GM12892 (cell line): ENCODE measurements at places on chromosomes 1 and 21.

- DNase-seq = no peak
Observed at GRCh38 chr1:7879228-7879627, 26.4 kb upstream of the UTS2 start.

DNA sequence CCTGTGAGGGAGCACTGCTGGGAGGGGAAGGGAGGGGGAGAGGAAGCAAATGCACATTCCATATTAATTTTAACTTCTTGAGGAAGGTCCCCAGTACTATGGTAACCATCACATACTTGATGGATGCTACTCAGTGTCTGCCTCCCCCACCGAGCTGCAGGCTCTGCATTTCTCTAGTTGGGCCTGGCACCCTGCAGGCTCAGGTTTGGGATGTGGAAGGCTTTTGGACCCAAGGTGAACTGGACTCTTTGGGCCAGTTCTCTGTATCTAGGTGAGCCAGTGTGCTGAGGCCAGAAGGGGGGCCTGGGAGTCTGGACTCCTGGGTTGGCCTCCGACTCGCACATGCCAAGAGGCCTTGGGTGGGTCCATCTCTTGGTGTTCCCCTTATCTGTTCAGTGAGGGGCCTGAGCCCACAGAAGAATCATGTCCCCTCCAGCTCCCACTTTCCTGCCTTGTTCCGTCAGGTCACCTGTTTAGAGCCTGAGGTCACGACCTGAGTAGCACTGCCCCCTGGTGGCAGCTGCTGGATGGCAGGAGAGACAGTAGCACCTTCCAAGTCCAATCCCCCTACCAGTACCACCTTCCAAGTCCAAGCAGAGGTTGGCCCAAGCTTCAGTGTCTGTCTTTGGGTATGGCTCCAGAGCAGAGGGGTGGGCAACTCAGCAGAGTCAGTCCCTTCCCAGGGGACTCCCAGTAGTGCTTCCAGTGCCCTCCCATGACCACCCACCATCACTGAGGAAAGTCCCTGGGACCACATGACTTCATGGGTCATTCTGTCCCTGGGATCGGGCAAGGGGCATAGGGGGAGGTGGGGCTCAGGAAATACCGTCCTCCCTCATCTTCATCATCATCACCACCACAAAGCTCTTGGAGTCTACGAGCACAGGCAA is 241.8 kb downstream of the TRABD2B start:
- DNase-seq = peak; percentile 42

GRCh38 chr1:246195296-246195695 is 311.8 kb downstream of the SMYD3 start:
- DNase-seq = no peak

GRCh38 chr1:232274236-232274855 is 355.6 kb downstream of the SIPA1L2 start:
- no peak for DNase-seq

- no peak for DNase-seq
Observed at GRCh38 chr1:66947267-66947666, 22.5 kb downstream of the MIER1 start.

- DNase-seq = no peak
Observed at GRCh38 chr1:63772876-63773275, 941 bp upstream of the ROR1 start.

DNA sequence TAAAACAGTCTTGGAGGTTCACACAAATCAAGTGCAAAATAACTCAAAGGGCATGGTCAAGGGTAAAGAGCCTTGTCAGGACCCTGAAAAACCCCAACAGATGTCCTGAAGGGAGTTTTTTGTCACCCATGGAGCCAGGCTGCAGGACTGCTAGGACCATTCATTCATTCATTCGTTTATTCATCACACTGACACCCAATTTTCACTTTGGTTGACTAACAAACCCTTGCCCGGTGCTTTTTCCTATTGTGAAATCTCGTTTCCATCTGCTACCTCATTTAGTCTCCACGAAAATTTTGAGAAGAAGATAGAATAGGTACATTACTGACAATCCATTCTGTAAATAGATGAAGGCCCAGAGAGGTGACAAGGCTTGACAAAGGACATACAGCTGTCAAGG is 216.0 kb downstream of the HIVEP3 start:
- DNase-seq = no peak

DNA sequence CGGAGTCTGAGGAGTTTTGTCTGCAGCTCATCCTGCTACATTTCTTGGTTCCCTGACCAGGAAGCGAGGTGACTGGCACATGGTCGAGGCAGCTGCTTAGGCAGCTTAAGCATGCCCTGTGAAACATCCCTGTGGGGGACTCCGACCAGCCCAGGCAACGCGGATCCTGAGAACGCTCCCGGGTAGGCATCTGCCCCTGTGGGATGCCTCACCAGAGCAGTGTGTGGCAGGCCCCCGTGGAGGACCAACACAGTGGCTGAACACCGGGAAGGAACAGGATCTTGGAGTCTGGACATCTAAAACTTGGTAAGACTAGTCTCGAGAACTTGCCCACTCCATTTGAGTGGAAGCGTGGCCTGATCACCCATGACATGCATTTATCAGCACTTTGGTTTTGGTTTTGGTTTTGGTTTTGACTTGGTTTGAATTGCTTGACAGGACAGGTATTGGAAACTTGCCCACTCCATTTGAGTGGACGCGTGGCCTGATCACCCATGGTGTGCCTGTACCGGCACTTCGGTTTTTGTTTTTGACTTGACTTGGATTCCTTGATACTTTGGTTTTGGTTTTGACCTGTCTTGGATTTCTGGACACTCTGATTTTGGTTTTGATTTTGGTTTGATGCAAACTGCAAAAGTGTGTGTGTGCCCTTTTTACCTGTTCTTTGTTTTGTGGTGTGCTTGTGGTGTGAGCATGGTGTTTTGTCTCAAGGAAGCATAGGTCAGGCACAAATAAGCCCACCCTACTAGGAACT is 12.2 kb upstream of the NEK2 start:
- no peak for DNase-seq

- DNase-seq = no peak
Observed at GRCh38 chr21:41612674-41613532, 104.9 kb upstream of the TMPRSS2 start.

DNA sequence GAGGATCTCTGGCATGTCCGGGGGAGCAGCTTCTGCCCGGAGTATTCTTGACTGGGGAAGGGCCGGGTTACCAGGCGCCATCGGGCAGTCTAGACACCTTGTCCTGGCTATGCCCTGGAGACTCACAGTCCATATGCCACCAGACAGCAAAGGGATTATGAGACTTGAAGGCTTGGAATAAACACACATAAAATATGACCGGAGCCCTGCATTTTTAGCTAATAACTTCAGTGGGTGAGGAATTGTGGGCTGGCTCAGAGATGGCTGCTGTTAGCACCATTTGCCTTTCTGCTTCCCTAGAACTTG is 15.5 kb downstream of the NTPCR start:
- DNase-seq = no peak

DNA sequence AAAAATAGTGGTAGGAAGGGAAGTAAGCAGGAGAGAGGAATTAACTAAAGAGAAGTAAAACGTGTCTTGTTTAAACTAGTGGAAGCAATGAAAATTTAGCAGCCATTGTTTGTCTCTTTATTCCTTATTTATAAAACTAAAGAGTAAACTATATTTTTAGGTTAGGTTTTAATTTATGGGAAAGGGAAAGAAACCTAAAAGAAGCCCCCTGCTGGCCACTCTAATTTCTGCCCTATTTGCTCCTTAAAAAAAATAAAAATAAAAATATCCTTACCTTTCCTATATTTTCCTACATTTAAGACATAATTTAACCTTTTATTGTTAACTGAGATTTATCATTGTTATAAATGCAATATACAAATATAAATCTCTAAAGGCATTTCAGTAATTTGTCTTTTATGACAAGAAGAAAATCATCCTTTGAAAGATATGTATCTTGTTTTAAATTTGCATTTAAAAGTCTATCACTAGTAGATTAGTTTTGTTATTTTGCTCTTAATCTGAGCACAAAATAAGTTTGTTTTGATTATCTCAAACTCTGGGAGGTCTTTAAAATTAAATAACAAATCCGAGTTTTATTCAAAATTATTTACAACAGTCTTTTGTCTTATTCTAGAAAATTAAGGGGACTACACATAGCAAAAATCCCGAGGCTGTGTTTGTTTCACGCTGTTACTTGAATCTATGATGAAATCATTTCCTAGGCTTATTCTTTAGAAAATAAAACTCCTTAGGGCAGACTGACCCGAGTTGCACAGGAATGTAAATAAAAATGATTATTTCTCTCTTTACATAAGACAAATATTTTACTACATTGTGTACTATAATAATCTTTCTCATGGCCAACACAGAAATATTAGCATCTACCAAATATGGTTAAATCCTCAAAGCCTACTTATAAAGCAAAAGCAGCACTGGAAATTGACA is 201.7 kb downstream of the NRIP1 start:
- no peak for DNase-seq

GRCh38 chr1:21673277-21673780 is 4.2 kb upstream of the RAP1GAP start:
- no peak for DNase-seq

DNA sequence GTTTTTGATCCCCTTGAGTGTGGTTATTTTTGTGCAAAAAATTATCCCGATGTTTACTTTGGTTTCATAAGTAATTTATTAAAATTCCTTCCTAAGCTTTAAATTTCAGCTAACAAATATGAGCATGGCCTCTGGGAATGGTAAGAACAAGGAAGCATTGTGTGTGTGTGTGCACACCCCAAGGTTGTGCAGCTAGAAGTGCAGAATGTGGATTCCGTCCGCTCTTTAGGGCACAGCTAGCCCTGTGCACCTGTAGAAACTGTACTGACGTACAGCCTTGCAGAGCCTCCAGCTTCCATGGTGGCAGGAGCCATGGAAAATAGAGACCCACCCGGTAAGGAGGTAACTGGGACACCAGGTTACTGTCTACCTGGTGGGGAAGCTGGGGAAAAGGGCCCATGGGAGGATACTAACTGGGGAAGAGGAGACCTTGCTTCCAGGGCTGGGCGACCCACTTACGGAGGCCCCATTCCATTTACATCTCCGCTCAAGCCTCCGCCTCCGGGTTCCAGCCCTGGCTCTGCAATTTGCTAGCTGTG is 54.7 kb downstream of the B3GALT5 start:
- no peak for DNase-seq

- no peak for DNase-seq
Observed at GRCh38 chr1:56068908-56069307, 510.5 kb downstream of the PLPP3 start.

DNA sequence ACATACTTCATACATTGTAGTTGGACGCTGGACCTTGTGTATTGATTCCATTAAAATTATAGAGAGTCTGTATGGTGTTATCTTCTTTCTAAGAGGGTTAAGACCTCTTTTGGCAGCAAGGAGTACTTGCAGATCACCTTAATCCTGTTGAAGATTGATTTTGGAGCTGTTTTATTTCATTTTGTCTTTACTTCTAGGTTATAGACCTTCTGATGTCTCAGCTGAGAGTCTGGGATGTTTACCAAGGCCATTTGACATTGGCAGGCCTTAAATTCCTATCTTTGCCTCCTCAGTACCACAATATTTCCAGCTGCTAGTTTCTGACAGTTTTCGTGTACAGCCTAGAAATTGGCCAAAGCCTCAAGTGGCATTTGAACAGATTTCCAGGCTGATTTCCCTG is 338.0 kb downstream of the LMO4 start:
- no peak for DNase-seq

DNA sequence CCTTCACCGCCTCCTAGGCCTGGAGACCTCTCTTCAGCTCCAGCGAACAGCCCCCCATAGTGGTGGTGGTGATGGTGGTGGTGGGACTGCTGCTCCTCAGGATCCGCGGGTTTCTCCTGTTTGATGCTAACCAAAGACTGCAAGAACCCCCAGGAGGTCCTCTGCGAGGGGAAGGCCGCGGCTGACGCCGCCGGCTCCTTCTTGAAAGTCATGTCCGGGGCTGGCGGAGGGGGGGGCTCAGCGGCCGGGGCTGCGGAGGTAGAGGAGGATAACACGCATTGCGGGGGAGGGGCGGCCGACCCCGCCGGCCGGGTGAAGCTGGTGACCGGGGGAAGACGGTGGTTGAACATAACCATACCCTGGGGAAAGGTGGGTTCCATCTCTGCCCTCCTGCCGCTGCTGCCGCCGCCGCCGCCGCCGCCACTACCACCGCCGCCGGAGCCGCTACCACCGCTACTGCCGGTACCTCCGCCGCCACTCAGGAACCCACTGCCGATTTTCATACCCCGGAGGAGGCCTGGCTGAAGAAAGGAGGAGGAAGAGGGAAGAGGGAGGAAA is 554 bp downstream of the ZNF281 start:
- peak; percentile 28 for DNase-seq

DNA sequence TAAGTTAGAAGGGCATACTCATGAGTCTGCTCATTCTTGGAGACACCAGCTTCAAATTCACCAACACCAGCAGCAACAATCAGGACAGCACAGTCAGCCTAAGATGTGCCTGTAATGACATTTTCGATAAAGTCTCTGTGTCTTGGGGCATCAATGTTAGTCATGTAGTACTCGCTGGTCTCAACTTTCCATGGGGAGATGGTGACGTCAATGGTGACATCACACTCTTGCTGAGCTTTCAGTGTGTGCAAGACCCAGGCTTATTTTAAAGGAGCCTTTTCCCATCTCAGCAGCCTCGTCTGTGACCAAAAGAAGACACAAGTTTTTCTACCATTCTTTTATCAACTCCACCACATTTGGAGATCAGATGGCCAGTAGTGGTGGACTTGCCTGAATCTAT is 75.5 kb downstream of the SERINC2 start:
- no peak for DNase-seq

- peak; percentile 47 for DNase-seq
Observed at GRCh38 chr1:234842726-234843641, 233.0 kb upstream of the IRF2BP2 start.

DNA sequence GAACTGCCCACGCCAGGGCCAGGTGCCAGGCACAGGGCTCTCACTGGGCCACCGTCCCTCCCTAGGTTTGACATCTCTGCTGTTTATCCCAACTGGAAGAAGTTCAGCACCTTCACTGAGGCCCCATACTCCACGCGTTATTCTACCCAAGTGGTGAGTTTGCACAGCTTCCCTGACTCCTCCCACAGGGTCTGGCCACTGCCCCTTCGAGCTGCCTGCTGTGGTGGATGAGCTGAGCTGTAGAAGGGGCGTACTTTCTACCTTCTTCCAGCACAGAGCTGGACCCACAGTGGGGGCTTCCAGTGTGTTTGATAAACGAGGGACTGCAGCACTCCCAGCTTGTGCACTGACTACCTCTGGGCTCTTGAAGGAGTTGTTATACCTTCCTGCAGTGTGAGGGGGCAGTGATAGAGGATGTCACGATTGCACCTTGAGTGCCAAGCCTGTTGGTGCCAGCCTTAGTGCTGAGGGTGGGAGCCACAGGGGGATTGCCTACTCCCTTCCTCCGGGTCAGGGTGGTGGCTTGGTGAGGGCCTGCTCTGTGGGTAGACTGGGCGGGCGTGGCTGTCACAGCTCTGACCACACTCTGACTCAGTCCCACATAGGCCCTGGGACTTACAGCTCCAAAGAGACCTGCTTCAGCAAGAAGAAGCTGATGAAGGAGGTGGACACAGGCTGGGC is 5.9 kb upstream of the TTC22 start:
- no peak for DNase-seq

GRCh38 chr1:184469396-184469795 is 82.6 kb downstream of the C1orf21 start:
- DNase-seq = no peak

GRCh38 chr1:239164451-239165180 is 221.8 kb upstream of the CHRM3 start:
- DNase-seq = no peak

- no peak for DNase-seq
Observed at GRCh38 chr1:186502087-186502486, 41.2 kb upstream of the PDC start.
